HepG2 (cell line): ENCODE measurements at places on chromosomes 1 and 21. TPM values are rescaled to one million over a fixed set of nuclear protein-coding genes. Genes with fewer than 3 reads are reported as not detected.

- no peak for DNase-seq
These were observed 282.6 kb downstream of the MRPL39 start for GRCh38 chr21:25324666-25325065.

GRCh38 chr1:33927721-33928120 lies 63.8 kb downstream of the HMGB4 start:
- no peak for DNase-seq

GRCh38 chr1:225977937-225978748 lies 21.0 kb downstream of the SDE2 start:
- no peak for DNase-seq

DNA sequence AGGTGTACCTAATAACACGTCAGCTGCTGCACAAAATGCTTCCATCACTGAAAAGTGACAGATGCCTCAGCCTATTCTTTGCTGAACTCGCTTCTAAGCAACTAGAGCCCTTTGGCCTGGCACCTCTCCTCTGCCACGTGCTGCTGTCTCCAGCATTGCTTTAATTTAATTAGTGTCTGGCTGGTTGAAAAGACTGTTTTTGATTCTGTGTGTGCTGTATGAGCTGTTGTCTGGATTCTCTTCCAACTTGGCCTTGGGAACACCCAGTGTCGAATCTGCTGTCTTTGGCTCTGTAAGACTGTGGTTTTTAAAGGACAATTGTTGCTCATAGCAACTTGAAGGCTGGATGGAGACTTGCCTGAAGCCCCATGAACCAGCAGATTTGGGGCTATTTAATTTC lies 109.5 kb downstream of the PSMG1 start:
- no peak for DNase-seq

The CCDC17 gene
- 3.2 and 3.3 TPM in 2 replicates for polyA plus RNA-seq

The ATP1A4 gene
- polyA plus RNA-seq: not detected in 2 replicates

The MATN1 gene
- polyA plus RNA-seq: 0.03 and 0.05 TPM in 2 replicates

DNA sequence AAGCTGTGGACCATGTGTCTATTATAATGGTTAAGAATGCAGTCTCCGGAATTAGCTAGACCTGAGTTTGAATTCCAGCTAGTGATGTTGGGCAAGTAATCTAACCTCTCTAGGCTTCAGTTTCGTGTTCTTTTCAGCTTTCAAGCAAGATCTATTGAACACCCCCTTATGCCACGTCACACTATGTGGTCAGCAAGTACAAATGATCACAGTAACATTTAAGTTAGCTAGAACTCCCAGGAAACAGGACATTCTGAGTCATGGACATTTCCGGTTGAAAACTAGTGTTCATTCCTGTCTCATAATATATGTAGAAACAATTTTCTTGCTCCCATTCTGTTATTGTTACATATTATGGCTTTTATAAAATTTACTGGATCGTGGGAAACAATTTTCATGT lies 34.0 kb upstream of the NHLH2 start:
- no peak for DNase-seq

DNA sequence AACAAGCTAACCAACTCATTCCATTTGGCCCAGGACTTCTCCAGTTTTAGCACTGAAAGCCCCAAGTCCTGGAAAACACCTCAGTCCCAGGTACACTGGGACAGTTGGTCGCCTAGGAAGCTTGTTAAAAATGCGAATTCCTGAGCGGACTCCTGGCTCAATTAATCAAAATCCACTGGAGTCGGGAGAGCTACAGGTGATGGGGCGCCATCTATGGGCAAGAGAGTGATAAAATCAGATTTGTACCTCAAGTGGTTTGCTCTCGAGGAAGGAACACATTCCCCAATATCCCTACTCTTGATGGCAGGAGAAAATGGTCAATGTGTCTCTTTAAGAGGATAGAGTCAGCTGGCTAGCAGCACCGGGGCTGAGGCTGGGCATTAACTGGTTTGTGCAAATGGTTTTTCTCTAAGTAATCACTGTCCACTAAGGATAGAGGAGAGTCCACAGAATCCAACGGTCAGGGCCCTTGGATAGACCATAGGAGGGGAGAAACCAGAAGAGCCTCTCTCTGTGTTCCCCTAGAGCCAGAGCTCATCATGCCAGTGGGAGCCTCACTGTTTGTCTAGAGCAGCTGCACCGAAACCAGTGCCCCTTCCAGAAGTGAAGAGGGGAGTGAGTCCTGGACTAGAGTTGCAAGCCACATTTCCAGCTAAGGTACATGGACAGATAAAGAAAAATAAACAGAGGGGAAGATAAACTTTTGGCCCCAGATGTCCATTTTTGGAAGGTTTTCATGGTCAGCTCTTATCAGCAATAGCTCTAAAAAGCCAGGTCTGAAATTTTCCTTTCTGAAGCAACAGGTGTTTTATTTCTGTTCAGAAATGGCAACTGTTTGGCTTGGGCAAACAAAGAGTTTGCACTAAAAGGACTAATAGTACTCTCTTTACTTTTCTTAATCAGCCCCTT lies 148.5 kb downstream of the TENT5C start:
- DNase-seq: peak; percentile 50

The RCSD1 gene
- polyA plus RNA-seq: not detected in 2 replicates

DNA sequence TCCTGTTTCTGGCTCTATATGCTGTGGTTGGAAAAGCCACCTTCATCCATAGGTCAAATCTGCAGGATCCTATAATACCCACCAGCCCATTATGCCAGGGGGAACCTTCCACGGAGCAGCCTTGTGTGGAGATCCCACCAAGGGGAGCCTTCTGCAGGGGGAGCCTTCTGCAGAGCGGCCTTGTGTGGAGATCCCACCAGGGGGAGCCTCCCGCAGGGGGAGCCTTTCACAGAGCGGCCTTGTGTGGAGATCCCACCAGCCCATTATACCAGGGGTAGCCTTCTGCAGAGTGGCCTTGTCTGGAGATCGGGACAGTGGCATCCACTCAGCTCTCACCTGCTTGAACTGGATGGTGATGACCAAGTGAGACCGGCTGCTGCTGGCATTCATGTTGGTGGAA lies 85.3 kb downstream of the SCCPDH start:
- DNase-seq: no peak

DNA sequence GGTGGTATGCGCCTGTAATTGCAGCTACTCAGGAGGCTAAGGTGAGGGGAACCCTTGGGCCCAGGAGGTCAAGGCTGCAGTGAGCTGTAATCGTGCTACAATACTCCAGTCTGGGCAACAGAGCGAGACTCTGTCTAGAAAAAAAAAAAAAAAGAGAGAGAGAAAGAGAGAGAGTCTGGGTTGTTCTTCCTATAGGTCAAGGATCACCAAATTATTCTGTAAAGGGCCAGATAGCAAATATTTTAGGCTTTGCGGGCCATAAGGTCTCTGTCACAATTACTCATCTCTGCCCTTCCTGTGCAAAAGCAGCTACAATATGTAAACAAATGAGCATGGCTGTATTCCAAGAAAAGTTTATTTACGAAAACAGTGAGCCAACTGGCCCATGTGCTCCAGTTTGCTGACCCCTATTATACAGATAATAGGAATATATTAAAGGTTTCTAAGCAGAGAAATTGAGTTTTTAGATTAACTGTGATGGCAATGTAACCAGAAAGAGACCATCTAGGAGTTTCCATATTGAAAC lies 2.1 kb downstream of the SASS6 start:
- DNase-seq: peak; percentile 76

The COL11A1 gene
- not detected in 2 replicates for polyA plus RNA-seq

- DNase-seq: no peak
These were observed 85.4 kb upstream of the CD53 start for GRCh38 chr1:110787328-110788071.

GRCh38 chr1:10105484-10105883 lies 72.7 kb downstream of the UBE4B start:
- DNase-seq: no peak

GRCh38 chr1:25641931-25642573 lies 25.5 kb downstream of the MAN1C1 start:
- no peak for DNase-seq

DNA sequence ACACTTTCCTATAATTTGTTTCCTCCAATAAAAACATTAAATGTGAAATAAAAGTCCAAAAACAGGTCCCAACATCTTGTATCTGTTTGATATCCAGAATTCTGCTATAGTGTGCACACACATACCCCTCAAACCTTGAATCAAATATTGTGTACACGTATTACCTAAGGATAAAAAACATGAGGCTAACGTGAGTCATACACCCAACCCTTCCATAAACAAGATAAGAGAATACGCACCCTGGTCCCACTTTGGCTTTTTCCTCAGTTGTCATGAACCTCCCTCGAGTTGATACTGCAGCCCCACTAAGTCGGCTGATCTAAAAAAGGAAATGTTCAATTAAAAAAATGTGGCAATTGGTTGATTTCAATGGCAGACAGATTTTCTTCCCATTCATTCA lies 5.2 kb downstream of the KHDC4 start:
- DNase-seq: no peak

The IGFN1 gene
- 0.05 and 0.22 TPM in 2 replicates for polyA plus RNA-seq

GRCh38 chr1:221509575-221510355 lies 232.1 kb downstream of the DUSP10 start:
- no peak for DNase-seq

GRCh38 chr1:112359961-112360767 lies 35.9 kb upstream of the CTTNBP2NL start:
- peak; percentile 25 for DNase-seq

DNA sequence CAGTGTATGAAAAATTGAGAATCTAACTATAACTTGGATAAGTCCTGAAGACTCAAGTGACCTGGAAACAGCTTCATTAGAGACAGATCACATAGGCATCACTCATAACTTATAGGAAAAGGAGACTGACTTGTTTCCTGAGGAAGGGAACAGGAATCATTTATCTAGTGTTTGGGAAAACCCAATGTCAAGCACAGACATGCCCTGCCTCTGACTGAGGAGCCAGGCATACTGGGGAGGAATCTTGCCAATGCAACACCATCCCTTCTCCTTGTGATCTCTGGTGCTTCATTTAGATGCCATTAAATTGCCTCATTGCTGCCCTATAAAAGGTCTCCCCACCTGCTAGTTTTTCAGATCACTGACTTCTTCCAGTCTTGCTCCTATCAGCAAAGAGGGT lies 10.3 kb downstream of the LCE4A start:
- no peak for DNase-seq

The DIPK1A gene
- polyA plus RNA-seq: 7.0 and 8.4 TPM in 2 replicates

DNA sequence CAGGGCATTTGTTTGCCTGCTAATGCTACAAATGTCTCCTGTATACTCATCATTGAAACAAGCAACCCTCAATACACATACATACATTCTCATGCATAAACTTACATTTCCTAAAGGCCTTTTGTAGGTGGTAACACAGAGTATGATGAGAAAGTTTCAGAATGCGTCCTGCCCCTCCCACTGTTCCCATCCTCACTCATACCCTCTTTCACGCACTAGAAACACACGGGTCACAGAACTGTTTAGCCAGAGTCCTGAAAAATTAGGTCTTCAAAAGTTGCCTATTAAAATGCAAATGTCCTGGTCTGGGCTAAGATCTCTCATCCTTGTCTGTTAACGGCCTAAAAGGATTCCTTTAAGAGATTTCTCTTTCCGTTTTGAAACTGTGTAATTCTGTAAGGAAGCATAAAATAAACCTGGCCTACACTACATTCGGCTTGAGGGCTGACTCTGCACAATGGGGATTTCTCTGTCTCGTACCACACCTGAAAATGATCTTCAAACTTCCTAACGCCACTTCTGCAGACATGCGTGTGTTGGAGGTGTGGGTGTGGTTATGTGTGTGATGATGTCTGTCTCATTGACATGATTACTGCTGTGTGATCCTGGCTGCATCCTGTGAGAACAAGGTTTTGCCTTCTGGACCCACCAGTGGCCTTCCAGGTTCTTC lies 5.3 kb upstream of the FCER1A start:
- no peak for DNase-seq

The GTF2B gene
- 26.1 and 31.5 TPM in 2 replicates for polyA plus RNA-seq

- no peak for DNase-seq
These were observed 19.4 kb downstream of the PDE4B start for GRCh38 chr1:65812065-65812464.

The LAMB3 gene
- 0.18 TPM in 2 replicates for polyA plus RNA-seq

GRCh38 chr1:33875862-33876261 lies 12.0 kb downstream of the HMGB4 start:
- DNase-seq: no peak

DNA sequence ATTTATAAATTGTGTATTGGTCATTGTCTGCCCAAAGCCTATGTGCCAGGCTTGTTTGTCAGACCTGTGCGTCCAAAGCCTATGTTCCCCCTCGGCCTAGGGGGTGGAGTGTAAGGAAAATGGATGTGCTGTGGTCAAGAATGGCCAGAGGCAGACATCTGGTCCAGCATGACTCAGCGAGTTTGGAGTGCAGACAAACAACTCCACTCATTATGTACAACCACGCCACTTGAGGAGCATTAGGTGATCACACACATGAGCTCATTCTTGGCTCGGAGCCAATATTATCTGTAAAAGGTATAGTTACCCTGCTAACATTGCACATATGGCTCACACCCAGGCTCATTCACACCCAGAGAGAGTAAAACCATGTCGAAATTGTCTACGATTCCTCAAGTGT lies 1047.6 kb upstream of the ADGRL4 start:
- DNase-seq: no peak

The NCMAP gene
- 20.0 and 22.0 TPM in 2 replicates for polyA plus RNA-seq

DNA sequence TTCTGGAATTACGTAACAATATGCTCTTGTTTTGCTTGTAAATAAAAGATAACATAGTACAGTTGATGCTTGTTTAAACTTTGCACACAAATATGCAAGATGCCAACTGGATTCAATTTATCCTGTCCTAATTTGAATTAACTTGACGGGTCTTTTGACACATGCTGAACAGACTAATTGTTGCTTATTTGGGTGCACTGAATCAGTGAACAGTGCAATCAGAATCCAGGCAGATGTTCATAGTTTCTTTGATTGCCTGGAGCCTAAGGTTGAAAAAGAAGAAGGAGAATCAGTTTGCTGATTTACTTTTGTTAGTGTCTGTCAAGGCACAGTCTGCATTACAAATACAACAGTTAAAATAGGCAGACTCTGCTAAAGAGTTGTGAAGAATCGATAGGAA lies 307.9 kb downstream of the COL11A1 start:
- DNase-seq: no peak

The C1orf53 gene
- polyA plus RNA-seq: 4.7 and 5.8 TPM in 2 replicates

DNA sequence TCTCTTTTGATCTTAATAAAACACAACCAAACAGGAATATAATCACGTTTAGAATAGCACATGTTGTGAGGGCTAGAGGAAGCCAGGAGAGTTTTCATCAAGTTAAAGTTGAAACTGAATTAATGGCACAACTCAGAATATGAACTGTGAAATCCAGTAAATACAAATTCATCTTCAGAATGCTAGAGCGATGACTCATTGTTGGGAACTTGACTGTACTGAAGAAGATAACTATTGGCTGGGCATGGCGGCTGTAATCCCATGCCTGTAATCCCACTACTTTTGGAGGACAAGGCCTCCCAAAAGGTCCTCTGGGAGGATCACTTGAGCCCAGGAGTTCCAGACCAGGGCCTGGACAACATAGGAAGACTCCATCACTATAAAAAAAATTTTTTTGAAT lies 8.8 kb downstream of the SYF2 start:
- DNase-seq: no peak

DNA sequence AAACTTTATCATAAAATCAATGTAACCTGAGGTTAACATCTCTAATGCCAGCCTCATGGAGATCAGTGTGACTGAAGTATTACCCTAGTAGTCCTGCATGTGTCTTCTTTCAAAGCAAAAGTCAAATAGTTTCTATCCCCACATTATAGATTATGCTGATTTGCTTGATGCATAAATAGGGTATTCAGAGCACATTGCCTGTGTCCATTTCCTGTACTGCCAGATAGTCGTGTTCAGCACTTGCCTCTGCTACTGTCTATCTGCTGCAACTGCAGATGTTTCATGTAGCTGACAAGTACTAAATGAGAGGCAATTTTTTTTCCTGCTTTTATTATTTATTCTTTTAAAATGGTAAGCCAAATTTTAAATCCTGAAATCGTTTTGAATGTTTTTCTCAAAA lies 348.7 kb downstream of the CHRM3 start:
- no peak for DNase-seq
